HTR-8/SVneo (cell line): ENCODE measurements at places on chromosomes 2 and 18.
A peak's percentile ranks its signal among the peaks of the same experiment; 100 is the strongest.

DNA sequence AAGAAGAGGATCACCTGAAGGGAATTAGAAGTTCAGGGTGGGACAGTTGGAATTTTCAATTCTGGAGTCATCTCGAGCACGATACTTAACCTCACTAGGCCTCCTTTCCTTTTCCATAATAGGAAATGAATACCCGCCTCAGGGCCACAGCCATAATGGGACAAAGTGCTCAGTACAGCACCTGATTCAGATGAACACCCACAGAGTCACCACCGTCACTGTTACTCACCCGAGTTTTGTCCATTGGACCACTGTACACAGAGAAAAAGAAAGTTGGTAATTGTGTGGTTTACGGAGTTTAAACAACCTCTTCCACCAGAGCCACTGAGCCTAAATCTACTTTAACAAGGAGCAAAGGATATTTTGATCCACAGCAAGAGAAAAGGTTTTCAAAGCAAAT is 122.0 kb upstream of the NDUFV2 start:
- DNase-seq = no peak

GRCh38 chr18:77765468-77765867 is 515.8 kb downstream of the GALR1 start:
- DNase-seq = no peak

DNA sequence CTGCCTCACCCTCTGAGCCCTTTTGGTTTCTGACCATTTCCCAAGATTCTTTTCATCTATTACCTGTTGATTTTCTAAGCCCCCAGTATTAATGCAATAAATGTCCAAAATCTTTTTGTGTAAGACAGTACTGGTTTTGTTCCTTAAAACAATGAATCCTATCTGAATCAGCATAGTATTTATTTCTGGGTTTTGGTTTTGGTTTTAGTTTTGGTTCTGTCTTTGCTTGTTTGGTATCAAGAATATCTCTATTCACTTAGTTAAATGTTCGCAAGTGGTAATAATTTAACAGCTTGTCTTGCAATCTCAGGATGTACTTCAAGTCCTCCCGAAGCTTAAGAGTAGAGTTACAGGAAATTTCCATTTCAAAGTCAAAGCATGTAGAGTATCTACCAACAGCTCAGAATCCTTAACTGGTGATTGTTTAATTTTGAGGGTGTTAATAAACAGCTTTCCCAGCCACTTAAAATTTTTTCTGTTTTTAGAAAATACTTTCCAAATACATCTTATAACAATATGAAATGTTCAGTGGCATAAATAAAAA is 67.7 kb upstream of the NEDD4L start:
- no peak for DNase-seq

DNA sequence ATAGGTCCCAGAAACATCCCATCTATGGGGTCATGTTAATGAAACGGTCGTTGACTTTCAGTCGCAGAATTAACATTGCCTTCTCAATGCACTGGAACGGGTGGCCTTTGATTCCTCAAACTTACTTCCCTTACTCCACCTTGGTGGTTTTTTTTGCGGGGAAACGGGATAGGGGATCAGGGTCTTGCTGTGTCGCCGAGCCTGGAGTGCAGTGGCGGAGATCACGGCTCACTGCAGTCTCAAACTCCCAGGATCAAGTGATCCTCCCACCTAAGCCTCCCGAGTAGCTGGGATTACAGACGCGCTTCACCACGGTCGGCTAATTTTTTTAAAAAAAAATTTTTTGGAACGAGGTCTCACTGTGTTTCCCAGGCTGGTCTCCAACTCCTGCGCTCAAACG is 754 bp downstream of the ATG16L1 start:
- DNase-seq = no peak

GRCh38 chr18:21858544-21858943 is 118.0 kb downstream of the MIB1 start:
- DNase-seq = no peak

DNA sequence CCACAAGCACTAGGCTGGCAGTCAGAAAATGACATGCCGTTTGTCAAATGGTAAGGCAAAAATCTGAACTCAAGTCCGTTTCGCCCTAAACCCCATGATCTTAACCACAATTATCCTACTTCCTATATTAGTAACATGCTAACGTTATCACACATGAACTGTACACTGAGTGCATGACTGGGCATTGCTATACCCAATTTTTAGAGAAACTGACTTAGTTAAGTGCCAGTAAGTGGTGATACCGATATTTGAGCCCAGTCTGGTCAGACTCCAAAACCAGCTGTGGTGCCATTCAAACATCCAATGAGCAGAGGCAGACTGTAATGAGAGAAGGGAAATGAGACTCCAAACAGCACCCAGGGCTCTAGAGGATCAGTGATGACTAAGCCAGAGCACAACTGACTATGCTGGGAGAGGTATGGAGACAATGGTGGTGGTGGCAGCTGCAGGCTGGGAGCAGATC is 311.7 kb upstream of the PKDCC start:
- no peak for DNase-seq

GRCh38 chr2:138829326-138829919 is 49.2 kb upstream of the NXPH2 start:
- peak; percentile 14 for DNase-seq

- no peak for DNase-seq
Measured at GRCh38 chr2:11933854-11934253, 187.4 kb downstream of the LPIN1 start.

DNA sequence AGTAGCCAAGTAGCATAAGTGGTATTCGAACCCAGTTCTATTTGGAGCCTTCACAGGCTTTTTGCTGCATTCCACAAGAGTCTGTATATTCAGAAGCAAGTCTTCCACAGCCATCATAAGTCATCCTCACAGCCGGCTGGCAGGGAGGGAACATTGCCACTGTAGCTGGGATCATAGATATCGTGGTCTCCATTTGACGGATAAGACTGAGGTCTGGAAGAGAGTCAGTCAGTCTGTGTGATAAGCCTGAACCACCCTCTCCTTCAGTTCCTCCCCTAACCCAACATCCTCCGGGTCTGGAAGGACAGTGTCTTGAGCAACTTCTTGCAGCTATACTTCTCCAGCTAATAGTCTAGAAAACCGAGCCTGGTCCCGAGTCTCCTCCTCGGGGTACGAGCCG is 17.0 kb upstream of the C1QL2 start:
- DNase-seq = no peak

DNA sequence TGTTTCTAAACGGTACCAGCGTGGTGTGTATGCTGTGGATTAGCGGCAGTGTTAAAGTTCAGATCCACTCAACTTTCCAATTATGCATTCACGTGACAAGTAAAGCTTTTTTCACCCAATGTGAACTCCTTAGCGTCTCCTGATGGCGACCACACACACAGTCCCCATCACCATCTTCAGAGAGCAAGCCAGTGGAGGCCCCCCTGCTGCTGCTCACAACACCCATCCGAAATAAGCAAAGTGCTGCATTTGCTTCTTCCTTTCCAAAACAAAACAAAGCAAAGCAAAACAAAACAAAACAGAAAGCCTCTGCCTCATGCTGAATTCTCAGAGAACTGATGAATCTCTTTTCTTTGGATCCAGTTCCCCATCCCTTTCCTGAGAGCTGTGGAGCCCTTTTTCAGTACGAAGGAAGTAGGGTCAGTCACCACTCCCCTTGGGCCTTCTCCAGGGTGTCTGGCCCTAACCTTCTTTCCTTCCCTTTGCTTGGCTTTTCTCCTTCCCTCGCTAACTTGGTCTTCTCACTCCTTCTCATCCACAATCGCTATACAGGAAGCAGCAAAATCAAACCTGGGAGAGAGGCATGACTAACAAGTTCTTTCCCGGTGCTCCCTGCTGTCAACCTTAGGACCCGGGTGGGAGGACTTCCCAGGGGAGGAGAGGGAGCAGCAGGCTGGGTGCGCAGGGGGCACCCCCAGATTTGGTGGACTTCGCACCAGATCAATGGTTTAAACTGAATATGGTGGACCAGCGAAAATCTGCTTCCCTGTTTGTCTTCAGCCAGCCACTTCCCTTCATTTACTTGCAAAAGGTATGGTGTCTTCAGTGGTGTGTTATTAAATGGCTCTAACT is 56.0 kb downstream of the NRP2 start:
- no peak for DNase-seq

DNA sequence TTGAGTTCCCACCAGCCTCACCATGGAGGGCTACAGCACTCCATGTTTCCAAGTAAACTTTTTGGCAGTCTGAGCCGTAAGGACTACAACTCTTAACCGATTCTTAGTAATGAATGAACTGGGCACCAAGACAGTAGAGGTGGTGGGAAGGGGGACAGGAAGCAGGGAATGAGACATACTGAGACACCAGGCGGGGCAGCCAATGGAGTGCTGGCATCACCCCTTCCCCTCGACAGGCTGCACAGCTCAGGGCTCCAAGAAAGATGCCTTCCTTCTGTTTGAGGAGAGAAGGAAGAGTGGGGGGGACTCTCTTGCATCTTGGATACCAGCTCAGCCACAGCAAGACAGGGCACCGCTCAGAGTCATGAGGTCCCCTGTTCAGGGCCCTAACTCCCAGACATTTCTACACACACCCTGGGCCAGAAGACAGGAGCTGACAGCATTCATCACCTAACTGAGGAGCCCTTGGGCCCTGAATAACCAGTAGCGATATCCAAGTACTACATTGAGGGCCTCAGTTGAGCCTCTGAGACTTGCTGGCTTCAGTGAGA is 45.2 kb downstream of the USP34 start:
- no peak for DNase-seq

GRCh38 chr2:197647961-197648690 is 27.3 kb downstream of the RFTN2 start:
- DNase-seq = no peak

GRCh38 chr2:98025481-98026037 is 29.8 kb upstream of the TMEM131 start:
- no peak for DNase-seq

- no peak for DNase-seq
Measured at GRCh38 chr18:58788971-58789875, 75.5 kb upstream of the ZNF532 start.

- DNase-seq = peak; percentile 65
Measured at GRCh38 chr2:149648282-149649030, 60.9 kb upstream of the MMADHC start.

GRCh38 chr2:71530211-71530610 is 76.8 kb downstream of the DYSF start:
- DNase-seq = no peak

- no peak for DNase-seq
Measured at GRCh38 chr18:25351280-25351775, 638 bp downstream of the ZNF521 start.

- DNase-seq = no peak
Measured at GRCh38 chr2:98577313-98577712, 31.0 kb downstream of the COA5 start.

DNA sequence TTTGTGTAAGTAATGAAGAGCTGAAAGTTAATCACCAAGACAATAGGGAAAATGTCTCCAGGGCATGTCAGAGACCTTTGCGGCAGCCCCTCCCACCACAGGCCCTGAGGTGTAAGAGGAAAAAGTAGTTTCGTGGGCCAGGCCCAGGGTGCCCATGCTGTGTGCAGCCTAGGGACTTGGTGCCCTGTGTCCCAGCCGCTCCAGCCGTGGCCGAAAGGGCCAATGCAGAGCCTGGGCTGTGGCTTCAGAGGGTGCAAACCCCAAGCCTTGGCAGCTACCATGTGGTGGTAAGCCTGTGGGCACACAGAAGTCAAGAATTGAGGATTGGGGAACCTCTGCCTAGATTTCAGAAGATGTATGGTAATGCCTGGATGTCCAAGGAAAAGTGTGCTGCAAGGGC is 52.5 kb downstream of the CENPO start:
- no peak for DNase-seq

DNA sequence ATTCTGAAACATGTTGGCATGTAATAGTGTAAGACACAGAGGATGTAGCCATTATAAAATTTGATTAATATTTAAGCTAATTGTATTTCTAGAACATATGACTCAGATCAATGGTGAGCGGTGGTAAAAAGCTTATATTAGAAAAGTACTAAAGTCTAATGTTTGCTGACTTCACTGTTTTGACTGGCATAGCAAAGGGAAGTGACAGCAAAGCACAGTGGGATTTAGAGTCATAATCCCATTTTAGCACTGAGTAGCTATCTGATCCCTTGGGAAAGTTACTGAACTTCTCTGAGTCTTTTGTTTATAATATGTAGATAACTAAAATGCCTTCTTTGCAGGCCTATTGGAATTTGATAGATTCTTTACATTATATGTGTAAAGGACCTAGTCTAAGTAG is 60.4 kb downstream of the KIAA1328 start:
- DNase-seq = no peak

DNA sequence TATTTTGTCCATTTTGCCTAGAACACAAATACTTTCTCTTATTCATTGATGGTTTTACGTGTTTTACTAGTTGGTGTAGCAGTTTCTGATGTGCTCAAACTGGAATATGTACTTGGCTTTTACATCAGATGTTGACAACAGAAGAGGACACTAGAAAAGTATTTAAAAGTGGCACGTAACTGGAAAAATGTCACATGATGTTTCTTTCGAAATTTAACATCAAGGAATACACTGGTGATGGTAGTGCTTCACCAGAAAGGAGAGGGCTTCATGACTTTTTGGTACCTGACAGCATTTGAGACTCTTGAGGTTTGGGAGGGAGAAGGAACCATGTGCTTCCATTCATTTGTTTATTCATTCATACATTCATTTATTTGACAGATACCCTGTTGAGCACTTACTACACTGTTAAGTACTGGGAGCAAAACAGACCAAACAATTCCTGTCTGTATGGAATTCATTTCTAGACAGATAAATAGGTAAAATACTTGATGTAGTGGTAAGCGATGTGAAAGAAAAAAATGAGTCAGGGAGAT is 1.5 kb downstream of the GIGYF2 start:
- no peak for DNase-seq

DNA sequence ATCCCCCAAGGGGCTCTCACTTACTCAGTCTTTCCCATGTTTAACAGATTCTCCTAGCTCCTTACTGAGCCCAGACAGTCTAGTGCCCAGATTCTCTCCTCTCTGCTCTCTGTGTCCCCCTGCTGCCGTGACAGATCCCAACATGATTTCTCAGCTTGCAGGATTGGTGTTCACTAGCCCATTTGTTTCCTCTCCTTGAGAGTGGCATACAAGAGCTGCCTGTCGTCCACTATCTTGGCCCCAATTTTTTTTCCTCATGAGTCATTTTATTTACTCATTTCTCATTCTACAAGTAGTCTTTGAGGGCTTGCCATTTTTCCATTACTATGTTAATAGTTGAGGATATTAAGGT is 199.9 kb upstream of the FN1 start:
- DNase-seq = no peak

DNA sequence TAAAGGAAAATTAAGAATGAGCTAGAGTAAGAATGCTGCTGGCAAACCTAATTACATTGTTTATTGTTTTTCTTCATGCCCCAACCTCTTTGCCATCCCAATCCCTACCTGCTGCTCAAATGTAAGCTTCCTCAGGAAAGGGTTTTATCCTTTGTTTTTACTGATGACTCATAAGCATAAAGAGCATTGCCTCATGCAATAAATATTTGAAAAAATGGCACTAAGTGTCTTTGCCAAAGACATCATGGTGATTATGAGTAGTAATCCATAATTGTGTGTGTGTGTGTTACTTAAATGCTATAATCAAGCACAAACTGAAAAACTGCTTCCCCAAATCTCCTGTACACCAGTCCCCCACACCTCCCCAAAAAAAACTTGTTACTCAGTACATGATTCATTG is 53.4 kb downstream of the DNER start:
- DNase-seq = no peak
